ENCODE measurements at places on chromosomes 3 and 15. TPM values are rescaled to one million over a fixed set of nuclear protein-coding genes. Genes with fewer than 3 reads are reported as not detected.

Gene CTDSPL2
- total RNA-seq: 46.1 TPM

DNA sequence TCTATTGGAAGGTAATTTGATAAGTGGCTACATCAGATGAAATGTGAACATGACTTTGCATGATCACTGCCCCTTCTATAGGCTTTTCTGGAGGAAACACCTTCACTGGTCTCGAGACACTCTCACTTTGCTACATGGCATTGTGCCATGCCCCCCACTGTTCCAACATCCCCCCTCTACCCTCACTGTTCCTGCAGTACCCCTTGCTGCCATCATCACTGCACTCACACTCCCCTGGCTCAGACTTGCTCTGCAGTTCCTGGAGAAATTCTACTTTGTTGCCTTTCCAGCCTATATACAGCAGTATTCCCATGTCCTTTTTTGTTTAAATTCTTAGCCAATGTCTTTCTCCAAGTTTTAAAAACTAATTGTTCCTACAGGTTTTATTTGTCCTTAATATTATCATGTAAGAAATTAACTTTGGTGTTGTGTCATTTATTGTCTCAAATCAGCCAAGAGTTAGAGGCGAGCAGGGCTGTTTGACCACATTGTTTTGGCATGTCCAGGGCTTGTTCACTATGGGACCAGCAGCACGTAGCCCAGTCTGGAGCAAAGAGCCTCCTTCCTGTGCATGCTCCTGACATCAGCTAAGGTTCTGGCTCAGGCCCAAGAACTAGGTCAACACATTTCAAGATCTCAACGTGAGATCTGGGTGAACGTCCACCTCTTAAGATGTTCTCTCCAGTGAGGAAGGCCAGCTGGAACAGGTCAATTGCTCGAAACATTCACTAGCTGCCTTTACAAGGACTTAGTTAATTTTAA lies 246.4 kb downstream of the SLC9A9 start:
- no peaks in the 10 kb centered on the region for H3K27me3 ChIP-seq
- no peak for DNase-seq
- no peak overlapping the region for H3K27ac ChIP-seq
- H3K4me1 ChIP-seq: peaks cover 28% of the 10 kb centered on the region
- H3K36me3 ChIP-seq: no peaks in the 10 kb centered on the region

DNA sequence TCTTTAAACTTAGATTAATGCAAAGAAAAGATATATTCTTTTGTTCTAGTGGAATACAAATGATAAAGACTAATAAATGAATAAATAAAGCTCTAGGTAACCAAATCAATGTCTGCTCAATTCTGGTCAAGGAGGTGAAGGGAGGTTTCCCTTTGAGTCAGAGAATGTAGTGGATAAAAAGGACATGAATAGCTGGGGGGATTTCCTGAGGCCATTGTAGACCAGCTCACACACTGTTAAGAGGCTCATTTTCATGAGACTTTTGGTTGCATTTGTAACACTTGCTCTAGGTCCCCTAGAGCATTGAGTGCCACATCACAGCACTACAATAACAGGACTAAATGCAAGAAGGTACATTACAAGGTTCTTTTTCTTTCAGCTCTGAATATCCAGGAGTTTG lies 170.7 kb downstream of the TIGIT start:
- no peaks in the 10 kb centered on the region for H3K4me1 ChIP-seq
- DNase-seq: no peak
- H3K4me3 ChIP-seq: no peak overlapping the region
- no peaks in the 10 kb centered on the region for H3K27me3 ChIP-seq
- H3K36me3 ChIP-seq: no peaks in the 10 kb centered on the region
- H3K27ac ChIP-seq: no peak overlapping the region

- no peak overlapping the region for H3K27ac ChIP-seq
- DNase-seq: no peak
- H3K4me3 ChIP-seq: no peak overlapping the region
Measured at GRCh38 chr3:6805236-6805635, 55.7 kb upstream of the GRM7 start.

Gene SCAANT1
- total RNA-seq: not detected

Gene GPR62
- not detected for total RNA-seq

DNA sequence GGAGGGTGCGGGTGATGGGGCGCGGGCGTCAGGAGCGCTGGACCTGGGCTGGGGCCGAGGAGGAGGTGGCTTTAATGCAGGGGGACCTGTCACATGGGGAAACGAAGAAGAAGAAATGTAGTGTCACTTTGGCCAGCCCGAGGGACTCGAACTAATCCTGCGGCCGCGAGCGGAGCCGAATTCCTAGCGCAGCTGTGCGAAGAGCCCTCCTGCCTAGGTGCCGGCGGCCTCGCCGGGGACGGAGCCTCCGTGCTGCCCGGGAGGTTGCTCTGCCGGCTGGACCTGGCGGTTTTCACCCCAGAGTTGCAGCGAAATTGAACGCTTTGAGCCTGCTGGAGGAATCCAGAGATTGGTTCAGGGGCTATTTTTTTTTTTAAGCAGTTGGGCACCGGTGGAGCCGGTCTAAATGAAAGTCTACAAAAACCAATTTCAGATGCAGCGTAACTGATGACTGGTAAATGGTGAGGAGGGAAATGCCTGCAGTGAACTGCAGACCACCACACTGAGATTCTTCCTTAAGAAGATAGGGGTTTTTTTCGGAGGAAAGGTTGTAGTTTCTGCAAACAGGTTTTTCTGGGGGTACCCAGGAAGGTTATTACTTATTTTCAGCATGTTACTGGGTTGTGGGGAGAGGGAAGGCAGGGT lies 662 bp downstream of the TMEM108 start:
- H3K27me3 ChIP-seq: peaks cover 55% of the 10 kb centered on the region
- H3K36me3 ChIP-seq: no peaks in the 10 kb centered on the region
- H3K4me3 ChIP-seq: peak overlapping the region; percentile 79
- DNase-seq: no peak
- H3K27ac ChIP-seq: no peak overlapping the region
- H3K4me1 ChIP-seq: peaks cover 16% of the 10 kb centered on the region

- H3K36me3 ChIP-seq: no peaks in the 10 kb centered on the region
- peaks cover 12% of the 10 kb centered on the region for H3K4me1 ChIP-seq
Measured at GRCh38 chr3:46566040-46566641, at the start of gene LRRC2. Gene LRRC2 (minus strand): TSS chr3:46566302. CDS start chr3:46551591, 14,711 bp downstream.

DNA sequence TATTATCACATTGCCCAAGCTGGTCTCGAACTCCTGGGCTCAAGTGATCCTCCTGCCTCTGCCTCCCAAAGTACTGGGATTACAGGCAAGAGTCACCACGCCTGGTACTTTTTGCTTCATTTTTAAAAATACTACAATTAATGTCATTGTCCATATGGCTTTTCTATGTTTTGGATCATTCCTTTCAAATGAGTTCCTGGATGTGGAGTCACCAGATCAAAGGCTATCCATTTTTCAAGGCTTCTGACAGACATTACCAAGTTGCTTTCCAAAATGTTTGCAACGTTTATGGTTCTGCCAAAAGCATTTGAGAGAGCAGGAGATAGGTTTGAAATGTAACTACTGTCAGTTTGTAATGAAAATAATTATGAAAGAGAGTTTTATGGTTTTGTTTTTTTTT lies 34.2 kb upstream of the BCL2L10 start:
- H3K27me3 ChIP-seq: no peaks in the 10 kb centered on the region
- DNase-seq: no peak
- no peak overlapping the region for H3K4me3 ChIP-seq
- H3K36me3 ChIP-seq: peaks cover 12% of the 10 kb centered on the region
- H3K4me1 ChIP-seq: no peaks in the 10 kb centered on the region

All from type B pancreatic cell (in vitro differentiated cells).